ENCODE measurements at places on chromosomes 5 and 9. TPM values are rescaled to one million over a fixed set of nuclear protein-coding genes. Genes with fewer than 3 reads are reported as not detected.

The PLAC8L1 gene
- total RNA-seq: not detected

The PDE6A gene
- not detected for total RNA-seq

The LCN2 gene
- not detected for total RNA-seq

The NSG2 gene
- total RNA-seq: not detected

The LECT2 gene
- not detected for total RNA-seq

The VLDLR gene
- total RNA-seq: 5.2 TPM

The CNTLN gene
- total RNA-seq: 0.43 TPM

The GABRP gene
- not detected for total RNA-seq

The PCDHA11 gene
- total RNA-seq: not detected

The TMEM167A gene
- total RNA-seq: 62.9 TPM

The FRMD3 gene
- 1.0 TPM for total RNA-seq

The WDR38 gene
- not detected for total RNA-seq

The MYOZ3 gene
- 0.20 TPM for total RNA-seq

The PCYOX1L gene
- total RNA-seq: 33.4 TPM

The TPPP gene
- total RNA-seq: 0.05 TPM

The RASGEF1C gene
- not detected for total RNA-seq

The PCBD2 gene
- 15.3 TPM for total RNA-seq

The CTXN3 gene
- not detected for total RNA-seq

The ECM2 gene
- total RNA-seq: not detected

The TOR4A gene
- total RNA-seq: 8.8 TPM

The TSLP gene
- 0.18 TPM for total RNA-seq

The PAX5 gene
- total RNA-seq: 0.53 TPM

The GDF9 gene
- total RNA-seq: 0.75 TPM

The SLC6A3 gene
- not detected for total RNA-seq

The EDIL3 gene
- not detected for total RNA-seq

The RLN2 gene
- 2.6 TPM for total RNA-seq

The SHISAL2B gene
- not detected for total RNA-seq

The PCDHB10 gene
- not detected for total RNA-seq

The DMGDH gene
- total RNA-seq: not detected

The NXNL2 gene
- not detected for total RNA-seq

The ZNF608 gene
- not detected for total RNA-seq

The IFNA10 gene
- total RNA-seq: not detected

The NUTM2F gene
- total RNA-seq: not detected

The RAB3C gene
- not detected for total RNA-seq

The LHX2 gene
- not detected for total RNA-seq

The IL13 gene
- 2.7 TPM for total RNA-seq

Data from activated naive CD4-positive, alpha-beta T cell treated with anti-CD3 and anti-CD28 coated beads, Interleukin-2, amount 10 ng/mL, durations not matched to agents 5 hours and 36 hours (primary cell).